ENCODE measurements at places on chromosomes 11 and 22. TPM values are rescaled to one million over a fixed set of nuclear protein-coding genes. Genes with fewer than 3 reads are reported as not detected.
A peak's percentile ranks its signal among the peaks of the same experiment; 100 is the strongest.

Gene OR5B21
- 9.3 TPM for total RNA-seq

Gene CNGA4
- 1.7 TPM for total RNA-seq

- no peak for DNase-seq
These were observed 192.1 kb downstream of the LUZP2 start for GRCh38 chr11:24688981-24689380.

DNA sequence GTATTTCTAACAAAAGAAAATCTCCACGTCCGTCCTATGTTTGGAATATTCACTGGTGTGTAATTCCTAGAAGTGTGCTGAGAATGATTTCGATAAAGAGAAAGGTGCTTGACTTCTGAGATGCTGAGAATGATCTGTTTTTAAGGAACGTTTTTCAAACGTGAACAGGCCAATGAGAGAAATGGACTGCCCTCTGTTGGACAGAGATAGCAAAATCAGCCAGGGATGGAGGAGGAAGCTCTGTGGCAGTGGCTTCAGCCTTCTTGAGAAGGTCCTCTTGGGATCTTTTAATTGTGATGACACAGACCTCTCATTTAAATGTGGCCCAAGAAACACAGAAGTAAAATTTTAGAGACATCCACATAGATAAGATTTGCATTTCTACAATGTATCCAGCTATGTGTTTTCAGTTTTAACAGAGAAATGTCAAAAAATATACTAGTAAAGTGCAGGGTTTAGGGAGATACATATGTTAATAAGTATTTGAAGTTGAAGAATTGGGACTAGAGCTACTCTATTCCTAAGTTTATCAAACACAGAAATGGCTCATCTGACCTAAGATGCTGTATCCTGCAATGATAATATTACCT is 84.0 kb upstream of the RCN1 start:
- peak; percentile 88 for DNase-seq

GRCh38 chr11:119619665-119620064 is 109.3 kb downstream of the NECTIN1 start:
- no peak for DNase-seq

DNA sequence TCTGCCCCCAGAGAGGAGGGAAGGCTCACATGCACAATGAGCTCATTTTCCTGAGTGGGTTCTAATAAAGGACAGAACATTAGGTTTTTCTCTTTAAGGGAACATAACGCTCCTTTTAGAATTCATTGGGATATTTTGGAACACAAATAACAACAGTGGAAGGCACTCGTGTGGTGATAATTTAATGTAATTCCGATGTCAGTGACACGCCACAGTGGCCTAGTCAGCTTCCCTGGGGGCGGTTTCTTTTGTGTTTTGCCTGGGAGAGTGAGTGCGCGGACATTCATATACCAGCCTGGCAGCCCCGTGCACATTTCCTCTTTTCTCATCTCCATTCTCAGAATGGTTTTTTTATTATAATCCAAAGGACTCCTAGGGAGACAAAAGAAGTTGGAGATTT is 41.1 kb downstream of the SEZ6L start:
- no peak for DNase-seq

Data from Karpas-422 (cell line).